NT2/D1 (cell line): ENCODE measurements at places on chromosomes 5 and 9.

- no peak for DNase-seq
These were observed 211.3 kb downstream of the FAM114A2 start for GRCh38 chr5:153827397-153827796.

- DNase-seq, result no peak
These were observed 260.1 kb downstream of the EBF1 start for GRCh38 chr5:158839638-158840037.

GRCh38 chr5:92659246-92659645 is 921.8 kb downstream of the NR2F1-AS1 start:
- no peak for DNase-seq

DNA sequence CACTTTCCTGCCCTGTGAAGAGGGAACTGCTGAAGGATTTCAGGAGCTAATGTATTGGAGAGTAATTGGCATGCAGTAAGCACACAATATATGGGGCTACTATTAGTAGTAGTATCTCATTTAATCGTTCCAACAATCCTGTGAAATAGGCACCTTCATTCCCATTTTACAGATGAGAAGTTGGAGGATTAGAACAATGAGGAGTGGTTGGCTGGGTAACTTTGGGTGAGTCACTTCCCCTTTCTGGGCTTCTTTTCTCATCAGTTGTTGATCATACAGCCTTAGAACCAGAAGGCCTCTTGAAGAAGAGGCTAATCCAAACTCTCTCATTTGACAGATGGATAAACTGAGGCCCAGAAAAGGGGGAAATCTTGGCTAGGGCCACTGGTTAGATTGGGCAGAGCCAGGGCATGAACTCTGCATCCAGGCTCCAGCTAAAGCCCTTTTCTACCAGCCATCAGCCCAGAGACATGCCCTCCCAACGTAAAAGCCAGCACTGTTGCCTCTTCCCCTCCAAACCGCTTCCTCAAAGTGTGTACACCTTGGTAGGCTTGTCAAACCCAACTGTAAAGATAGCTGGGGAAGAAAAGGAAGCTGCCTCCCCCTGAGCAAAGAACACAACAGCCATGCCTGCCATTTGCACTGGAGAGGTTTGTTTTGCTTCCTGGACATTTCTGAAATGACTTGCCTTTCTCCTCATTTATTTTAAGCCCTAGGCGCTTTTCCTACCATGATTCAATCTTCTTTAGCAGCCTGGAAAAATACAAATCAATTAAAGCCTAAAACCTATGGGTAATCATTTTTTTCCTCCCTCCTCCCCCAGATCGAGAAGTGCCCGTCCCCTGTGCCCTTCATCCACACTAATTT is 992 bp downstream of the SPACA9 start:
- DNase-seq, result no peak

GRCh38 chr9:10059044-10059443 is 553.8 kb downstream of the PTPRD start:
- DNase-seq, result no peak

DNA sequence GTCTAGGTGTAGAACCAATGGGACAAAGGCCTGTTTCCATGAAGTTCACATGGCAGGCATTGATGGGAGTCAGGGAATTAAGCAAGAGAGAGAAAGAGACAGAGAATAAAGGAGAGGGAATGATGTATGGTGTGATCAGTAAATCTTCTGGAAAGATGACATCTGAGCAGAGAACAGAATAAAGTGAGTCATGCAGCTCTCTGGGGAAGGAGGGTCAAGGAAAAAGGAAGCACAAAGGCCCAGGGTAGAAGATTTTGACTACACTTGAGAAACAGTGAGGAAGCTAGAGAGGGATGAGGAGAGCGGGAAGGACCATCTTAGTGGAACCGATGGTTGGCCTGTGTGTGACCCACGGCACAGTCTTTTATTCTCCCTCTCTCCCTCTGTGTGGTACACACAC is 425.9 kb downstream of the SPOCK1 start:
- no peak for DNase-seq

- DNase-seq, result no peak
These were observed 3.0 kb downstream of the C8G start for GRCh38 chr9:136947955-136948510.

GRCh38 chr5:179955630-179956029 is 47.9 kb upstream of the TBC1D9B start:
- no peak for DNase-seq

DNA sequence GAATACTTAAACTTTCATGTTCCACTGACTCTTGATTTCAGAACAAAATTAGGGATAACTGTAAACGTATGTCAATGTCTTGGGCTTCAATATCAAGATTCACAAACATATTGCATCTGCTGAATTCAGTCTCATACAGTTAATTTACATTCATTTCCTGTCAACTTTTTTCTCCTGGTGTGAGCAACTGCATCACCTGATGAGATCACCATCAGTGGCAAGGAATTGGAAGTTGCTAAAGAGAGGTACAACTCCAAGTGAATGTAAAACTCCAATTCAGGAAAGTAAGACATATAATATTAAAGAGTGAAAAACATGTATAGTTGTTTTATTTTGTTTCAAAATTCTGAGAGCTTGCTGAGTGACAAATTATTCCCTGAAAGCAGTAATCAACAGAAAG is 1336.2 kb upstream of the C9orf72 start:
- no peak for DNase-seq

GRCh38 chr5:65198456-65199120 is 283.1 kb downstream of the ADAMTS6 start:
- DNase-seq, result no peak

- DNase-seq, result no peak
These were observed 148.4 kb downstream of the TTLL11 start for GRCh38 chr9:121944711-121945191.

GRCh38 chr9:77831781-77832180 is 183.7 kb upstream of the GNA14 start:
- DNase-seq, result no peak

GRCh38 chr5:54713923-54714581 is 196.5 kb downstream of the SNX18 start:
- DNase-seq, result no peak

DNA sequence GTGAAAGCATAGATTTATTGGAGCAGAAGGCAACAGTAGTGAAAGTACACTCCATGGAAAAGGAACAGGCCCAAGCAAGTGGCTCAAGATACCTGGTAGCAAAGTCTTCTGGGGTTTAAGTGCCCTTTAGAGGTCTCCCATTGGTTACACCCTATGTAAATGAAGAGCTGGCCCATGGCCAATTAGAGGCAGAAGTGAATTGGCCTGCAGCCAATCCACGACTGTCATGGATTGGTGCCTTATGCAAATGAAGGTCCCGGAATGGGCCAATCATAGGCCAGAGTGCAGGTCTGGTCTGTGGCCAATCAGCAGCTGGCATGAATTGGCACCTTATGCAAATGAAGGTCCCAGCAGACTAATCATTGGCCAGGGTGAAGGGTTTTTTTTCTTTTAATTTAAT is 64.2 kb upstream of the PCSK5 start:
- DNase-seq, result no peak

DNA sequence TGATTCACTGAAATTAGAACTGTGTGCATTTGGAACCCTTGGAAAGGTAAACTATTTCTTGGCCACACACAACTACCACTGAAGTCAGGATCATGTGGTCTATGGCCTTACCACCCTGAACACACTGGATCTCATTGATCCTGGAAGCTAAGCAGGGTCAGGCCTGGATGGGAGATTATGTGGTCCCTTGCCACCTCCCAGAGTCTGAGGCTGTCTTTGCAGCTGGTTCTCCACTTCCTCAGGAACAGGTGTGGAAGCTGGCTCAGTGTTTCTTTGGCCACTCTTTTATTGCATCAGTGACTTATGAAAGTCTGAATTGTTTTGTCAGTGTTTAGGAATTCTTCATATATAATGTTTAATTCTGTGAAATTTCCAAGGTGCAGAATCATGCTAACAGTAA is 89.2 kb downstream of the TEK start:
- no peak for DNase-seq

DNA sequence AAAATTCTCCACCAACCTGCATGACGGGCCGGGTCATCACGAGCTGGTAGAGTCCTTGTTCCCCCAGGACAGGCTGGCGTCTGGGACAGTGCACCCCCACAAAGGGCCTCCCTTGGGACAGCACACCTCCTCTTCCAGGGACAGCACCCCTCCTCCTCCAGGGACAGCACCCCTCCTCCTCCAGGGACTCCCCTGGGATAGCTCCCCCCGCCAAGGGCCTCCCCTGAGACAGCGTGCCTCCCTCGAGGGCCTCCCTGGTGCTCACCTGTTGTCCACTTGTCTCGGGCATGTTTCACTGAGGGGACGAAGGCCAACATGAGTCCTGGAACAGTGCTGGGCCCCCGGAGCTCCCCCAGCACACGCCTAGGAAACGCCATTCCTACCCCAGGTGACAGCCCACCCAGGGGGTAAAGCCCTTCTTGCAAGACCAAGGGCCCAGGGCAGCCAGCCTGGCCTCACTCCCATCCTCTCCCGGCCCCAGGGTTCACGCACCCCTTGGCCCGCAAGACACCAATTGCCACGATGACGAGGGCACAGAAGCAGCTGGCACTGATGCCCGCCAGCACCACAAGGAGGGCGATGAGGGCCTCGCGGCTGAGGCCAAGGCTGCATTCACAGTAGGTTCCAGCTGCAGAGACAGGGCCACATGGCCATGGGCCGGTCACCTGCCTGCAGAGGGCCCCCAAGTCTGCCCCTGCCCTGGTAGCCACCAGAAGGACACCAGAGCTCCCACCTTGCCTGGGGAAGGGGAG is 531 bp downstream of the TMEM210 start:
- DNase-seq, result no peak

DNA sequence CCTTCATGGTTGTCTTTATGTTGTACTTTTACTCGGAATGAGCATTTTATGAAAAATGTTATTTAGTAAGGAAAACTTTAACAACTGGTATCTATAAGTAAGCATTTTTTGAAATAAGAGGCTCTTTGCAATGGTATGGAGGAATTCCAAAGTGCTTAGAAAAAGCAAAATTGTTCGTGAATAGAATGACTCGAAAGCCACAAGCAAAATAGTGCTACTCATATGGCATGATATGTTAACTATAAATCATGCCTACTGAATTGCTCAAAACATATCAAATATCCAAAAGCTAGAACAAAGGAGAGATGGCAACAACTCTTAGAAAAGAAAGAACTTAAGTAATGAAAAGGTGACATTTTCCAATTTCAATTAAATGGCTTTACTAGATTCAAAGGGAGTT is 216.3 kb downstream of the KIAA0825 start:
- no peak for DNase-seq

- DNase-seq, result peak; percentile 72
These were observed 462.9 kb downstream of the CDK5RAP2 start for GRCh38 chr9:120117081-120117480.

GRCh38 chr5:178991190-178992145 is 3.7 kb downstream of the GRM6 start:
- no peak for DNase-seq

DNA sequence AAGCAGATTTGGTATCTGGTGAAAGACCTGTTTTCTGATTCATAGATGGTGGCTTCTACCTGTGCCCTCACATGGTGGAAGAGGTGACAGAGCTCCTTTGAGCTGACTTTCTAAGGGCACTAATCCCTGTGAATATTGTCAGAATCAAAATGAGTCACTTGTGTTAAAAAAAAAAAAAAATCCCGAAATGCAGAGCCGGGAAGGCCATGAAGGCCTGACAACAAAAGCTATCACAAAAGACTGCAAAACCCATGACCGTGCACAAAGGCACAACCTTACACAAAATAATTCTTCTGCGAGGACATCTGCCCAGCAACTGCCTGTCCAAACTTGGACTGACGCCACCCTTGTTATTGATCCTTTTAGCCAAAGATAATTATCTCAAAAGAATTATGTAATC is 19.6 kb upstream of the UBTD2 start:
- DNase-seq, result no peak

- DNase-seq, result no peak
These were observed 4.0 kb upstream of the FCHO2 start for GRCh38 chr5:72951671-72952468.

DNA sequence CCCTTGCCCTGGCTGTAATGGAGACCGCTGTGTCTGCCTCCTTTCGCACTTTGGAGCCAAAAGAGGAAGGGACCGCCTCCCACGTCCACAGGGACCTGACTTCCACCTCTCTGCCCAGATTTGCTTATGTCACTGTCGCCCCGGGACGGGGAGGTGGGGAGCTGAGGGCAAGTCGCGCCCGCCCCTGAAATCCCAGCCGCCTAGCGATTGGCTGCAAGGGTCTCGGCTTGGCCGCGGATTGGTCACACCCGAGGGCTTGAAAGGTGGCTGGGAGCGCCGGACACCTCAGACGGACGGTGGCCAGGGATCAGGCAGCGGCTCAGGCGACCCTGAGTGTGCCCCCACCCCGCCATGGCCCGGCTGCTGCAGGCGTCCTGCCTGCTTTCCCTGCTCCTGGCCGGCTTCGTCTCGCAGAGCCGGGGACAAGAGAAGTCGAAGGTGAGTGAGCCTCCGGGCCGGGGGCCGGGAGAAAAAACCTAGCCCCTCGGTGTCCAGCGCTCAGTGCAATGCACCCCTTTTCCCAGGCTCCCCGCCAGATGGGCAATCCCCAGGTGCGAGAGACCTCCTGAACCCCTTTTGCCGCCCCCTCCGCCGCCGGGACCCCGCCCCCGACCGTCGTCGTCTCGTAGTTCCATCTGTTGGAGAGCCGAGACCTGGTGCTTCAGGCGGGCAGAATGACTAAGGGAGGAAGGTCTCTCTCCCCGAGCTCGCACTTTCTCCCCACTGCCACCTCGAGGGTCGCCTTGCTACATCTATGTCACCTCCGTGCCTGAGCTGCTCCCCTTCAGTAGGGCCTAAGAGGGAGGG is at the start of gene GPX3:
Gene GPX3, plus strand, starts transcription at position 288 of the 807 bp plus-strand sequence. Its CDS starts 64 bp downstream, at position 352.
- peak; percentile 13 for DNase-seq

DNA sequence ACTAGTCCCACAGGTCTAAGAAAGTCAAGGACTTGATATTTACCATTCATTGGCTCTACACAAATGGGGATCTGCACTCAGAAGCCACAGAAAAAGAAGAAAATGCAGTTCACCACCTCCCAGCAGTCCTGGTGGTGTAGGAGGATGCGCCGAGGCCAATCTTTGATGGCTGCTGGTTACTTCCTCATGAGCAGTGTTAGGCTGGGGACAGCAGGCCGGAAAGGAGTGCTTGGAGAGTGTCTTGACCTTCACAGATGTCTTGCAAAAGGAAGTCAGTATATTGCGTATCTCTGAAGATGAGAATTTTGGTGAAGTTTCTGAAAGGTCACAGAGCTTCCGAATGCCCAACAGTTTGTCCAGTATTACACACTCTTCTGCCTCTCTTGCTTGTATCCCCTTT is 597.0 kb downstream of the EBF1 start:
- no peak for DNase-seq

GRCh38 chr5:11822598-11822997 is 81.6 kb downstream of the CTNND2 start:
- no peak for DNase-seq

GRCh38 chr9:126159430-126160060 is 167.1 kb upstream of the MVB12B start:
- no peak for DNase-seq

- no peak for DNase-seq
These were observed 132.7 kb downstream of the PDE4D start for GRCh38 chr5:59760785-59761348.
